ENCODE measurements at places on chromosomes 3 and 15. TPM values are rescaled to one million over a fixed set of nuclear protein-coding genes. Genes with fewer than 3 reads are reported as not detected.

UNC13C gene
- not detected for total RNA-seq

DPPA4 gene
- not detected for total RNA-seq

PSMD6 gene
- total RNA-seq = 106 TPM

FHIT gene
- total RNA-seq = 10.9 TPM

EPHA3 gene
- total RNA-seq = not detected

SLC7A14 gene
- total RNA-seq = not detected

GRAMD2A gene
- not detected for total RNA-seq

CKMT1B gene
- total RNA-seq = 3.8 TPM

CELF6 gene
- total RNA-seq = not detected

RTP3 gene
- total RNA-seq = 0.37 TPM

DNA sequence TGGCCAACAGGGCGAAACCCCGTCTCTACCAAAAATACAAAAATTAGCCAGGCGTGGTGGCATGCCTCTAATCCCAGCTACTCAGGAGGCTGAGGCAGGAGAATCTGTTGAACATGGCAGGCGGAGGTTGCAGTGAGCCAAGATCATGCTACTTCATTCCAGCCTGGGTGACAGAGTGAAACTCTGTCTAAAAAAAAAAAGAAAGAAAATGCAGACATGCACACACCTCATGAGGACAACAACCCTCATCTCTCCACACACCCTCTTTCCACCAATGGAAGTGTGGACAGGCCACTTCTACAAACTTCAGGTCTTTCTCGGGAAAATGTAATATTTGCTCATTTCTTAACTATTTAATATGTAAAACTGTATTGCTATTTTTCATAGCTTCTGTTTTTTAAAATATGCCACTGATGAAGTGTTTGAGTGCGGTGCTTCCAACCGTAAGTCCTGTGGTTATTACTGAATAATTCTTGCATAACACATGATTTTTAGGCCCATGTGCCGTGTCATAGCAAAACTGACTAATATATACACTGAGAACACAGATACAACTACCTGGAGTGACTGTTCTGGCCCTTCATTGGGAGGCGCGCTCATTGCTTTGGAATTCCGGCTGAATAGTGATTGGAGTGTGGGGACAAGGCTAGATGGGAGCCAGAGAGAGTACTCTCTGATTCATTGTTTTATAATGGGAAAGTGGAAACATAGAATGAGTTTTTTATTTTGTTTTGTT lies 23.1 kb downstream of the LRRC31 start:
- DNase-seq = no peak

GRCh38 chr3:182766099-182766498 lies 27.2 kb upstream of the ATP11B start:
- no peak for DNase-seq

GRCh38 chr15:84057714-84058331 lies 177.8 kb upstream of the GOLGA6L4 start:
- DNase-seq = no peak

GRCh38 chr3:108008931-108009639 lies 81.7 kb downstream of the CD47 start:
- no peak for DNase-seq

GRCh38 chr3:129346695-129347457 lies 68.2 kb downstream of the HMCES start:
- DNase-seq = peak; percentile 9

DNA sequence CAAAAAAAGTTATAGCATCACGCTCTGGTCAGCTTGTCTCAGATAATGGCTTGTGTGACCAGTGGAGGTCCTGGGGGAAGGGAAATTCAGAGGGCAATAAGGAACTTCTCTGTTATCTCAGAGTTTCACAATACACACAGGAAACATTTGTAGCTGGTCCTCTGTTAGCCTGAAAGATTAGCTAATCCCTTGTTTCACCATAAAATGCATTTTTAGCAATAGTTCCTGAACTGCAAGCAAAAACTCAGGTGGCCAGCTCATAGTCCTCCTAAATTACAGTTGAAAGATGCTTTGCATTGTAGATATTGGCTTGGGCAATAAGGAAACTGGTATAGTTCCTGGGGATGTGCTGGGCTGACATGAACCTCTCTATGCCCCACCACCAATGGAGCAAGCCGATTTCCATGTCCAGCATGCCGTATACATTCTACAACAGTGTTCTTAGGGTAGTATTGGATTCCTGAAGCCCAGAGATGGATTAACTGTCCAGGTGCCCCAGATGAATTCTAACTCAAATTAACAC lies 141.5 kb upstream of the TBL1XR1 start:
- peak; percentile 42 for DNase-seq

- no peak for DNase-seq
Observed at GRCh38 chr3:117297541-117297940, 588.0 kb downstream of the TUSC7 start.

GRCh38 chr3:153889905-153890334 lies 231.3 kb upstream of the ARHGEF26 start:
- no peak for DNase-seq

GRCh38 chr15:28955160-28955992 lies 69.6 kb downstream of the APBA2 start:
- peak; percentile 50 for DNase-seq

GRCh38 chr15:71057143-71057542 lies 58.1 kb upstream of the THSD4 start:
- DNase-seq = no peak

- no peak for DNase-seq
Observed at GRCh38 chr15:23385886-23386430, 31.4 kb downstream of the GOLGA8S start.

- no peak for DNase-seq
Observed at GRCh38 chr15:71133747-71134472, 18.6 kb downstream of the THSD4 start.

- no peak for DNase-seq
Observed at GRCh38 chr3:170701696-170702678, 116.1 kb upstream of the SLC7A14 start.
